Fibroblast of pulmonary artery (primary cell): ENCODE measurements at places on chromosomes 1 and 21.

GRCh38 chr1:51147394-51147793, 45.4 kb downstream of the C1orf185 start:
- no peak for DNase-seq

DNA sequence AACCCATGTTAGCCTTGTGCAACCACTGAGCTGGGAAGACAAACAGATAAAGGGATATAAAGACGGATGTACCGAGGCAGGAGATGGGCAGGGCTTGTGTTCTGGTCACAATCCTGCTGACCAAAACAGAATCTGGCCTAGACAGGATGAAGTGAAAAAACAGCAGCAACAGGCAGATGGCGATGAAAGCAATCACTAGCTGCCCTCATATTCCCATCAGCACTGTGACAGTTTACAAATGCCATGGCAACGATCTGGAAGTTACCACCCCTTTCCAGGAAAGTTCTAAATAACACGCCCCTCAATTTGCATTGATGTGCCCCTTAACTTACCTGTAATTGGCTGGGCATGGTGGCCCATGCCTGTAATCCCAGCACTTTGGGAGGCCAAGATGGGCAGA, 40.6 kb upstream of the CD46 start:
- DNase-seq, result peak; percentile 19

GRCh38 chr1:40094466-40095110, 2.5 kb downstream of the PPT1 start:
- no peak for DNase-seq

DNA sequence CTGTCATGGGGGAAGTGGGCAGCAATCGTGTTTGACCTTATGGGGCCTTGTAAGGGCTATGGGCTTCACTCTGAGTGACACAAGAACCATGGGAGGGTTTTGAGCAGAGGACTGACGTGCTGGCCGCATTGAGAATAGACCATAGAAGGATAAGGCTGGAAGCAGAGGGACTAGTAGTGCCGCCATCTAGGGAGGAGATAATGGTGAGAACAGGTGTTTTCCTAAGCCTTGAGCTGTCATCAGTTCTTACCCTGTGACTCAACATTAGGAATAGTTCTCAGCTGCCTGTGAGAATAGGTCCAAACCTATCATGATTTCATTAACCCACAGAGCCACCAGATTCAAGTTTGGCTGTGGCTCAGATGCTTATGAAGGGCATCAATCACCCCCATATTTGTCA, 228.5 kb downstream of the CACNA1E start:
- DNase-seq, result no peak

DNA sequence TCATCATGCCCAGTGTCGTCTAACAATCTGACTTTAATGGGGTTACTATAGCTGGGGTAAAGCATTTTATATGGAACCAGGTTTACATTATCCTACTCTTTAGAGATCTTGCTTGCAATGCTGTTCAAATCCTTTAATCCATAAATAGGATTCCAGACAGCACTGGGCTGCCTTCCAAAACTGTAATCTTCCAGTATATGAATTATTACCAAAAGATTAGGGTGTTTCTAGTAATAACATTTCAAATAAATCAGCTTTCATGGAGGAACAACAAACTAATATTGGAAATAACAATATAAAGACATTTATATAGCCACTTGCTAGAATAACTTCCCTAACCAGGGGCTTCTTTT, 88.6 kb upstream of the PLXNA2 start:
- no peak for DNase-seq

DNA sequence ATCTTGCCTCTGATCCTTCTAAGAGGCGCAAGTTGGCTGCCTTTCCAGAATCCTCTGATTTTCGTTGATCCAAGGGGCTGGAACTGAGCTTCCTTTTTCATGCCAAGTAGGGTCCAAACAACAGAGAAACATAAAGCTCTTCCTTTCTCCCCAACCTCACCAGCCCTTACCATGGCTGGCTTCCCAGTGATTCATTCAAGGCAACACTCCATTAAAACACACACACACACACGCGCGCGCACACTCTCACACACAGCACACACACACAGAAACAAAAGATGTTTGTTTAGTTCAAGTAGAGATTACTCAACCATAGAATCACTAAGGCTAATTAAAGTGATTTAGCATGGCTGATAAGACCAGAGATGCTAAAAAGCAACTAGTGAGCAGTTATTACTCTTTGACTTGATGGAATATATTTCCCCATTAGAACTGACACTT, 13.0 kb upstream of the GUCA2A start:
- DNase-seq, result peak; percentile 84

DNA sequence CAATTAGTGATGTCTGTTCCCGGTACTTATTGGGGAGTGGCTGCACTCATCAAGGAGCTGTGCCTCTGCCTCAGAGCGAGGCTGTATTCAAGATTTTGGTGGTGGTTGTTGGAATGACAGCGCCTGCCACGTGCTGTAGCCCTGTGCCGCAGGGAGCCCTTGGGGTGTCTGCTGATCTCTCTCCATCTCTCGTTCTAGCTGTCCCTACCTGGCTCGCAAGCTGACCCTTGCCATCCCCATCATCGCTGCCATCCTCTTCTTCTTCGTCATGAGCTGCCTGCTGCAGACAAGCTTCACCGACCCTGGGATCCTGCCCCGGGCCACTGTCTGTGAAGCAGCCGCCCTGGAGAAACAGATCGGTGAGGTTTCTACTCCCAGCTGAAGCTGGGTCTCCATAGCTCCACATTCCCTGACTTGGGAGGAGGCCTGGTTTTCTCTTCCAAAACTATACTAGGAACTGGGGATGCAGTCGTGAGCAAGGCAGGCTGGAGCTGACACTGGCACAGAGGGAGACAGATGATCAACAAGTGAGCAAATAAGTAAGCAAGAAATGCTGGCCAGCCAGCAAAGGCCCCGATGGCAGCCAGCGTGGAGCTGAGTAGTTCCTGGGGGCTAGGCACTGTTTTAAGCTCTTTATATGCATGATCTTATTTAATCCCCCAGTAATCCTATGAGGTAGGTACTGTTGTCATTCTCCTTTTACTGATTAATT, 5.9 kb downstream of the ZDHHC18 start:
- no peak for DNase-seq

- DNase-seq, result no peak
Measured at GRCh38 chr1:68506386-68506785, 9.5 kb upstream of the DEPDC1 start.

- no peak for DNase-seq
Measured at GRCh38 chr1:203282720-203283542, 22.4 kb upstream of the BTG2 start.

GRCh38 chr21:45393021-45393420, 11.9 kb upstream of the COL18A1 start:
- DNase-seq, result no peak

- peak; percentile 53 for DNase-seq
Measured at GRCh38 chr21:16563795-16564194, 834.0 kb downstream of the USP25 start.

GRCh38 chr1:226943927-226944326, 3.8 kb downstream of the COQ8A start:
- no peak for DNase-seq

- peak; percentile 25 for DNase-seq
Measured at GRCh38 chr1:182430263-182431068, 19.5 kb upstream of the RGSL1 start.

GRCh38 chr1:188224263-188224662, 1395.5 kb downstream of the PLA2G4A start:
- DNase-seq, result peak; percentile 15
